Esophagus squamous epithelium (tissue), 5 donors: ENCODE measurements at places on chromosomes 5 and 9.

GRCh38 chr9:86772635-86772993 lies 174.7 kb downstream of the GAS1 start:
- no peak for DNase-seq

DNA sequence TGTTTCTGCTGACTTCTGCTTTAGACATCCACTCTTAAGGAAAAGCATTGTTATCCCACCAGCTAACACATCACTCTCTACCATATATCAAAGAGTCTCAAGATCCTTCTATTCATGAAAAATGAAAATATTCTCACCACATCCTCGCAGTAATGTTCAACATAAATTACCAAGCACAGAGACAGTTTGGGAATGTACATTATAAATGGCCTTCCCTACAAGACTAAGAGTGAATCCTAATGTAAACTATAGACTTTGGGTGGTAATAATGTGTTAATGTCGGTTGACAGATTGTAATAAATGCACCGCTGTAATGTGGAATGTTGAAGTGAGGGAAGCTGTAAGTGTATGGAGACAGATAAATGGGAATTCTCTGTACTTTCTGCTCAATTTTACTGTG lies 27.1 kb upstream of the KCNIP1 start:
- no peak for DNase-seq

DNA sequence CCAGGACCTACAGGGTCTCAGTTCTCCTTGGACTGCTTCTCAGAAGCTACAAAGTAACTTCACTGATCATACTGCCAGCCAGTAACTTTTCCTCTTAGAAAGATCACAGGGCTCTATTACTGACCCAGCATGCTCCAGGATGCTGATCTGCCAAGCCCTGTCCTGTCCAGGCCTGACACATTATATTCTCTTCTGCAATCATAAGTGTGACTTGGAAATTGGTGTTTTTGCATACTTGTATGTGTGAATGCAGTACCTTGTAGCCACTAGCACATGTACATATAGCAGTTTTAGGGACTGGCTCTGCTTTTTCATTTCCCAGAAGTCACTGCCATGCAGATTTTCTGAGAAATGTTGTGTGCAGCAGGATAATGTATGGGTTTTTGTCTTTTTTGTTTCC lies 40.1 kb upstream of the CCNH start:
- no peak for DNase-seq

DNA sequence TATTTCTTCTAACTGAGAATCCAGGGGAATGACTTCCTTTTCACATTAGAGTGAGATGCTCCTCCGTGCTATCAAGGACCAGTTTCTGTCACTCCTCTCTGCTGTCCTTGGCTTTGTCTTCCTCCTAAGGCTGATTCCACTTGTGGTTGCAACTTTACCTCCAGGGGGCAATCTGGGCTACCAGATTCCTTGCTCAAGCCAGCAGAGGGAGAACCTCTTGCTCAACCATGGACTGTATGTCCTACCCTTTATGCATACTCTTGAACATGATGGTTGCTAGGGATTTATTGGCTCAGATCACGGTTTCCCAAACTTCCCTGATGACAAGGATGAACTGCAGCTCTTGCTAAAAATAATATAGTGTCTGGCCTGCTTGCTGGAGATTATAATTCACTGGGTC lies 24.0 kb downstream of the NNT start:
- DNase-seq: no peak

GRCh38 chr5:81292130-81292529 lies 9.3 kb upstream of the ZCCHC9 start:
- no peak for DNase-seq

DNA sequence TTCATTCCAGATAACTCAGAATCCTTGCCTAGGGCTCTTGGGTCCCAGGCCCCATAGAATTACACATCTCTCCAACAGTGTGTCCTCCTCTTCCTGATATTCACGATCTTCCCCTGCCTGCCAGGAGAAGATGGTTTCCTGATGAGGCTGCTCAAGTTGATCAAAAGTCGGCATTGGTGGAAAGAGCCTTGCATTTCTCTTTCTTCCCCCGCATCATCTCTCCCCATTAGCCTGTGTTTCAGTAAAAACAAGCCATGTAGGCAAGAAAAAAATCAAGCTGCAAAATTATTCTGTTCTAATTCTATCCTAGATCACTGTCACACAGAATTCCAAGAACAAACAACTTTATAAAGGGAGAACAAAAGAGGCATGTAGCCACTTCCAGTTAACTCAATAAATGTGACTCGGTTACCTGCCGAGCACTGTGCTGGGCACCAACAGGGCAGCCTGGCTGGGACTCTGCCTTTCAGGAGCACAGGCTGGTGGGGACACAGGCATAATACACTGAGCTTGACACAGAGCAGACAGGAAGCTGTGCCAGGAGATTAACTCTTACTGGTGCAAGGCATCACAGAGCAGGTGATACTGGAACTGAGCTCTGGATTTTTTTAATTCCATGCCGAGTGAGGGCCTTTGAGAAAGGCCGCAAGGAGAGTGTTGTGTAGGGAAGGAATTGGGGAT lies 25.6 kb downstream of the TMOD1 start:
- DNase-seq: no peak

- DNase-seq: no peak
These were observed 458.3 kb downstream of the SPOCK1 start for GRCh38 chr5:137040641-137041340.

GRCh38 chr9:33202552-33203201 lies 35.5 kb upstream of the B4GALT1 start:
- DNase-seq: no peak

GRCh38 chr5:1075931-1076330 lies 35.9 kb downstream of the SLC12A7 start:
- no peak for DNase-seq

DNA sequence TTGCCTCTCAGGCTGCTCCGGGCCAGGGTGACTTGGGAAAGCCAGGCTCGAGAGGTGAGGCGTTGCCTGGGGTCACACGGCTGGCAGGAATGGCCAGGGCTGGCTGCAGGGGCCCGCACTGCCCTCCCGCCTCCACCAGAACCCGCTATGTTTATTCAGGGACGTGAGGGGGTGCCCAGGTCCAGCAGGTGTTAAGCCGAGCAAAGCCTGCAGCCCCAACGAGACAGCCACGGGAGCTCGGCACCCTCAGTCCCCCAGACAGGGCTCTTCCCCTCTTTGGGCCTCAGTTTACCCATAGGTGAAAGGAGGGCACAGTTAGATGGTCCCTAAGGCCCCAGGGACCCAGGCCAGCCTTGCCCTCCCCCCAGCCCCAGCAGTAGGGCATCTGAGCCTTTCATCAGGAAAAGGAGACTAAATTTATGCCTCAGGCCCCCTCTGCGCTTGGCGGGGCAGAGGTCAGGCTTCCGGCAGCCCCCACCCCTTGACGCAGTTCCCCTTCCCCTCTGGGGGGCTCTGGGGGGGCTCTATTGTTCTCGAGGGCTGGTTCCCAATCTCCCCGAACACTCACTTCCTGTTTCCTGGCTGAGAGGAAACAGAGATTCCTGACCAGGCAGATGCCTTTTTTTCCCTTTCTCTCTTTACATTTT lies 7.1 kb upstream of the EGFL7 start:
- DNase-seq: no peak

DNA sequence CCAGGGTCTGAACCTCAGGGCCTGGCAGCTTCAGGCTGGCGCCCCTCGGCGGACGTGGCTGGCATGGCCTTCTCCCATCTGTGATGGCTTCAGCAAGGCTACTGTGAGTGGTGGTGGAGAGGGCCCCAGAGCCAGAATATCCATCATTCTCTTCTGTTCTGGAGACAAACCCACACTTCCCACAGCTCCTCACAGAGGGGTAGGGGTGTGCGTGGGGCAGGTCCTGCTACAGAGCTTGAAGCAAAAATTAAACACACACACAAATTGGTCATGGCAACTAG lies 9.6 kb downstream of the GPX3 start:
- no peak for DNase-seq

- no peak for DNase-seq
These were observed 521.5 kb upstream of the WWC1 start for GRCh38 chr5:167769846-167770413.

DNA sequence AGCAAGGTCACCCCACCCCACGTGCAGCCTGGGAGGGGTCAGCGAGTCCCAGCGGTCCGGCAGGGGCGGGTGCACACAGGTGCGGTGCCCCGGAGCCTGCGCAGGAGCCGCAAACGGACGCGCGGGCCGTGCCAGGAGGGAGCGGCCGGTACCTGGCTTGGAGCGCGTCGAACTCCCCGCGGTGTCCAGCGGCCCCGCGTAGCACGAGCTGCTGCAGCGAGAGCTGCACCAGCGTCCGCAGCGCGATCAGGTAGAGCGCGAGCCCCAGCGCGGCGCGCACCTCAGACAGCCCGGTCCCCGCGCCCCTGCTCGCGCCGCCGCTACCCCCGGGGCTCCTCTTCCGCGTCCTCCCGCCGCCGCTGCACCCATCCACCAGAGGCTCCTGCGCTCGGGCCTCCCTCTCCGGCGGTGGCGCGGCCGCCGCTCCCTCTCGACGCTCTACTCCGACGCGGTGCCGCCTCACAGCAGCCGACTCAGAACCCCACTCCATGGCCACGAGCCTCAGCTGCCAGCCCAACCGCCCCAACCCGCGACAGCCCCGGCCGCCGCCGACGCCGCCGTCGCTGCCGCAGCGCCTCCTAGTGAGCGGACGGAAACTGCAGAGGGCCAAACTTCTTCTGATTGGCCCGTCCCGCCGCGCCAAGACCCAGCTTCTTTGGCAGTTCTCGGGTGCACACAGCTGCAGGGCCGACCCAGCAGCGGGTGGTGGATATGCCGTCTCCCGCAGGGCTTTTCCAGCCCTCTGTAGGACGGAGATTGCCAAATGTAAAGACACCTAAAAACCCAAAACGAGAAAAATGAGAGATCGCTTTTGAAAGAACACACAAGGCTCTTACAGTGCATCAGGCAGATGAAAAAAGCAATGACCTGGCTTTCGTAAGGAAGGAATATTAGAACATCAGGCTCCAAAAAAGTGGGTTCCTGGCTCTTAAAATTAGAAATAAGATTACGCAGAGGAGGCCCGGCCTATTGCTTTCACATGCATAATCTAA lies at the start of gene ERMP1:
Gene ERMP1, minus strand, starts transcription at position 580 of the 992 bp plus-strand sequence. Its CDS starts 90 bp downstream, at position 490.
- DNase-seq: peak; percentile 53

- DNase-seq: no peak
These were observed 56.7 kb upstream of the SLC44A1 start for GRCh38 chr9:105187781-105188180.

DNA sequence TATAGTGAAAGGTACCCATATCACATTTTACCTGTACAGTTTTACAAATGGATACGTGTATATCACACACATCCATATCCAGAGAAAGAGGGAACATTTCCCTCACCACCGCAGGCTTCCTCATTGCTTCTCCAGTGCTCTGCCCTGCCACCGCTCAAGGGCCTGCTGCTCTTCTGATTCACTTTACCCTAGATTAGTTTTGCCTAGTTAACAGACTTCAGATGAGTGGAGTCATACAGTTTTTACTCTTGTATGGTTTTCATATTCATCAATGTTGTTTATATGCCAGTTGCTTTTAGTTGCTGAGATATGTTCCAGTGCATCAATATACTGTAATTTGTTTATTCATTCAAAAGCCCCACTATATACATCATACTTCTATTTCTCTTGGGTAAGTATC lies 53.9 kb upstream of the POMT1 start:
- no peak for DNase-seq

DNA sequence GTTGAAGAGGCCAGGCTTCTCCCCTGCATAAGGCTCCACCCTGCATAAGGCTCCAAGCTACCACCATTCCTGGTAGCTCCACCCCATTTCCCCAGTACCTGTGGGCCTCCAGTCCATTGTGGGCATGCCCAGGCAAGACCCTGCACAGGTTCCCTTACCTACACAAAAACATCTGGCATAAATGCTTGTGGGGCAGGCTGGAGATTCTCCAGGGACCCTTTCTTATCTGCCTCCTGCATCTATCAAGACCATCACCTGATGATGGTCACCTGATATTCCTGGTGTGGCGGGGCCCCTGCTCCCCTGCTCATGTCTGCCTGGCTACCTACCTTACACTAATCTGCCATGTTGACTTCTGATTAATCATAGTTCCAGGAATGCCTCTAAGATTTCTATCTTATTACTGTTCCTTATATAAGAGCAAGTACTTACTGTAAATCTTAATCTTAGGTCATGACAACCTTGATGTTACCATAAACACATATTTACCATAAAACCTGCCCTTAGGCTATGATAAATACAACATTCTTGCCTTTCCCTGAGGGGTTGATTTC lies 41.0 kb downstream of the FGD3 start:
- DNase-seq: no peak

DNA sequence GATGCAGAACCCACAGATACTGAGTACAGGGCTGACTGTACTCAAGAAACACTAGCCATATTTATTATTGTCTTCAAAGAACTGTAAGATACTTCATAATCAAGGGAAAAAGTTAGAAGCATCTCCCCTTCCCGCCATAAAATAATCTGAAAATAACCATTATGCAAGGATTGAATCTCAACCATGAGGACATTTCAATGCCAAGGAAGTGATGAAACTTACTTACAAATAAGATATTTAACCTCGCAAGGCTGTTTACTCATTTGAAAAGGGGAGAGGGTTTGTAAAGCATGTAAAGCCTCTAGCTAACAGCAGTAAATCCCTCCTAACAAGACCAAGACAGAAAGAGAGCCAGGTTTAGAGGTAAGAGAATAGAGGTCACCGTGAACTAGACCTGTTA lies 6.3 kb downstream of the MYO10 start:
- no peak for DNase-seq

DNA sequence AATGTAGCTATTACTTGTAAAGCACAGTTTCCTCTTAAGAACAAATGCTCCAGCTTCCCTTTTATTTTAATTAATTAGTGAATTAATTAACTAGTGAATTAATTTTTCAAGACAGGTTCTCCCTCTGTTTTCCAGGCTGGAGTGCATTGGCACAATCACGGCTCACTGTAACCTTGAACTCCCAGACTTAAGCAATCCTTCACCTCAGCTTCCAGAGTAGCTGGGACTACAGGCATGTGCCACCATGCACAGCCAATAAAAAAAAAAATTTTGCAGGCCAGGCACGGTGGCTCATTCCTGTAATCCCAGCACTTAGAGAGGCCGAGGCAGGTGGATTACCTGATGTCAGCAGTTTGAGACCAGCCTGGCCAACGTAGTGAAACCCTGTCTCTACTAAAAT lies 44.1 kb downstream of the FCHO2 start:
- DNase-seq: no peak

DNA sequence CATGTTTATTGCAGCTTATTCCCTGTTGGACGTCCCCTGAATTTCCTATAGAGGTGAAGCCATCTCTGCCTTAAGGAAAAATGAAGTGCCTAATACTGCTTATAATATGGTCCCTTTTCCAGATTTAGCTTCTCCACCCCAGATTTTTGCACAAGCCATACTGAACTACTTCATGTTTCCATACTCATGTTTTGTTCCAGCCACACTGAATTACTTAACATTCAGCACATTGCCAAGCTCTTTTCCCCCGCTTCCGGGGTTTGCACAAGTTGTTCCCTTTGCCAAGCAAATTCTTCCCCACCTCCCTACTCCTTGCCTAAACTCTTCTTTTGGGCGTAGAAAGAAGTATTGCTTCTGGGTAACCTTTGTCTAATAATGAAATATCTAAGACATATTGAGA lies 1.7 kb upstream of the CNTRL start:
- no peak for DNase-seq

GRCh38 chr5:140725799-140726471 lies 25.7 kb downstream of the ZMAT2 start:
- DNase-seq: no peak
